Cardiac septum (tissue), 1 donor: ENCODE measurements at places on chromosomes 13 and 19. TPM values are rescaled to one million over a fixed set of nuclear protein-coding genes. Genes with fewer than 3 reads are reported as not detected.

DNA sequence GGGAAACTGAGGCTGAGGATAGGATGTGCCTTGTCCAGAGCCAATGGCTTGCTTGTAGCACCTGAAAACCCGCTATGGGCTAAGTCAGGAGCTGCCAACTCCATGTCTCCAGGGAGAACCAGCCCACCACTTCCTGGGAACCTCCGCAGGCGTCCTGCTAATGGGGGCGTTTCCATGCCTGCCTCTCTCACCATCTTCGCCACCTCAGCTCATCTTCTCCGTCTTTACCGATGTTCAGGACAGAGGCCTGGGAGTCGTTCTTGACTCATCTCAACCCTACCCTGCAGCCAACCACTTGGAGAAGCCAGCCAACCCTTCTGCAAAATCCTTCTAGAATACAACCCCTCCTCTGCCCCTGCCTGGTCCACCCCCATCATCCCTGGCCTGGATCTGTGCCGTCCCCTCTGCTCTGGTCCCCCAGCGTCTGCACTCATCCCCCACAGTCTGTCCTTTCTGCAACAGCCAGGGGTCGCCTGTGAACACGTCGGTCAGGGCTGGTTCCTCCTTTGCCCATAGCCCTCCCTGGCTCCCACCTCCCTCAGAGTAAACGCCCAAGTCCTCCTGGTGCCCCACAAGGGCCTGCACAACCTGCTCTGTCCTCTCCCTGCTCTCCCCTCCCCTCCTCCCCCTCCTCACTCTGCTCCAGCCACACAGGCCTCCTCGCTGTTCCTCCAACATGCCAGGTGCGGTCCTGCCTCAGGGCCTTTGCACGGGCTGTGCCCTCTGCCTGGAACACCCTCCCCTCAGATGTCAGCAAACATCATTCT is 31.0 kb downstream of the PTPRS start:
- no peak for DNase-seq

The ZSCAN1 gene
- total RNA-seq = not detected

The SLC10A2 gene
- total RNA-seq = not detected

- DNase-seq = no peak
These were observed 27.3 kb downstream of the ALOX5AP start for GRCh38 chr13:30762643-30763042.

DNA sequence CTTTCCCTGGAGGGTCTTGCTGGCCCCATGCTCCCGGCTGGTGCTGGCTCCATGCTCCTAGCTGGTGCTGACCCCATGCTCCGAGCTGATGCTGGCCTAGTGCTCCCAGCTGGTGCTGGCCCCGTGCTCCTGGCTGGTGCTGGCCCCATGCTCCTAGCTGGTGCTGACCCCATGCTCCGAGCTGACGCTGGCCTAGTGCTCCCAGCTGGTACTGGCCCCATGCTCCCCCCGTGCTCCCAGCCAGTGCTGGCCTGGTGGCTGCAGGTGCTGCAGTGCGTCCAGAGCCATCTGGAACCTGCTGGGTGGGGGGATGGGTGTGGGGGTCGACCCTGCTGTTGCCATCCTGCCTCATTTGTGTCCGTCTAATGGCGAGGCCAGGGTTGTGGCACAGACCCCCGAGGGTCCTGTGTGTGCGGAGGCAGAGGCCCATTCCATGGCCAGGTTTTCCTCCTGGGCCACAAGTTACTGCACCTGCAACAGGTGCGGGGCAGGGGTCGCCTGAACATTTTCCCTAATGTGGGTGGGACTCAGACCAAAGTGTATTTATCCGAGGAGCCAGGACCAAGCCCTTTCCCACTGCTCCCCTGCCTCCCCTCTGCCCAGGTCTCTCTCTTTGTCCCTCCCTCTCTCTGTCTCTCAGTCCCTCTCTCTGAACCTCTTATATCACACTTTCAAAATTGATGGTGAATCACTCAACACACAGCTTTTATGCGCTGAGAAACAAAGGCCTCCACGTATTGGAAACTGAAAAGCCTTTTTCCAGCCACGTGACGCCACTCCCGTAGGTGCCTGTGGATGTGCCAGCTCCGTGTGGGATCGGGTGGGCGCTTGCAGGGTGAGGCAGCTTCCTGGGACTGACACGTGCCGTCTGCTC is 45.1 kb downstream of the MCF2L start:
- no peak for DNase-seq

DNA sequence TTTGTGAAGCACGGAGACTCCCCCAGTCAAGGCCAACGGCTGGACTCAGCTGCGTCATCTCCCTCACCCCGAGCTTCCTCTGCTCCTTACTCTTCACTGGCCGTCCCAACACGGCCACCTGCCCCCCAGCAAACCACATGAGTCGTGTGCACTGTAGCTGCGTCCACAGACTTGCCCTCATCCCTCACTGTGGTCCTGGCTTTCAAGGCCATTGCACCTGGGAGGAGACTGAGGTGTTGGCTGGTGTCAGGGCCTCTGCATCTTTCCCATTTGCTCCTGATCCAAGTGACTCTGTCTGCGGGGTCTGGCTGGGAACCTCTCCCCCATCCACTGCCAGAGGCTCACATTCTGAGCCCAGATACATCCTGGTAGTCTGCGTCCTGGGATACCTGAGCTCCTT is 11.5 kb downstream of the PLPP2 start:
- DNase-seq = no peak

The KLK12 gene
- total RNA-seq = not detected

DNA sequence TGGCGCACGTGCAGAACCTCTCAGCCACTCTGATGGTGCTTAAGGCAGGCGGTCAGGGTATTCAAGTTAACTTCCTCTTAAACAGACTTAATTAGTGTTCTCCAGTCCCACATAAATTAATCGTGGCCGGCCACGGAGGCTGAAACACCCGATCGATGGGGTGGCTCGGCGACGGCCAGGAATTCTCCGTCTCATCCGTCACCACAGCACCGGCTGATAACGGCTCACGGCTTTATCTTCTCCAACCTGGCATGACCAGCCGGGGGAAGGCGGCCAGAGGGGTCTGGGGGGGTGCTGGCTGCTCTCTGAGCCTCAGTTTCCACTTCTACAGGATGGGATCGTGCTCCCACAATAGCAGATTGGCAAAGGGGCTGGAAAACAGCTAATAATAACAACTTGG is 32.6 kb upstream of the TCF3 start:
- DNase-seq = no peak

The RNASEH2A gene
- total RNA-seq = 4.4 TPM

DNA sequence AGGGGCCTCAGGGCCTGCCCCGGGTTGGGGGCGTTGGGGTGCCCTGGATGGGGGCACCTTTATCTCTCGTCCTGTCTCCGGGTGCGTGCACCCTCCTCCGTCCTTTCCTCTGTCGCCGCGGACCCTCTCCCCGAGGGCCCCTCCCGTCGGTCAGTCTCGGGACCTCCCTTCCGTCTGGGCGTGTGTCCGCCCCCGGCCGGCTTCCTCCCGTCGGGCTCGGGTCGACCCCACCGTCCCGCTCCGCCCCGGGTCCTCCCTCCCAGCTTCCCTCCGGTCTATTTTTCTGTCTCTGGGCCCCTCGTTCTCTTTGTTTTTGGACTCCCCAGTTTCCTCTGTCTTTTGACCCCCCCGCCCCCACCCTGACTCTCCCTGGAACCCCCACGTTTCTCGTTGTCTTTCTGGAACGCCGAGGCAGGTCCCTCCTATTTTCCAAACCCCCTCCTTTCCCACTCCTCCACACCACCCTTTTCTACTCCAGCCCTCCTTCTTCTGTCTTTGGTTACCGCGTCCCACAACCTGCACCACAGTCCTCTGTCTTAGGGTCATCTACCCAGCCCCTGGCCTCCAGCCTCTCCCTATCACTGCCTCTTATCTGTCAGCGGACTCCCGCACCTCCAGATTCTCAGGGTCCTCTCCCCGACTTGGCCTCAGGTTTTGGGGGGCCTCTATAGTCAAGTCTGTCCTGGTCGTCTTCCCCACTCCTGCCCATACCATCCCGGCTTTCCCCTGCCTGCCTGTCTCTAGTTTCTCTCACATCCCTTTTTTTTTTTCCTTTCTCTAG is 757 bp downstream of the EGLN2 start:
- DNase-seq = peak; percentile 87

The OR7D2 gene
- total RNA-seq = not detected

DNA sequence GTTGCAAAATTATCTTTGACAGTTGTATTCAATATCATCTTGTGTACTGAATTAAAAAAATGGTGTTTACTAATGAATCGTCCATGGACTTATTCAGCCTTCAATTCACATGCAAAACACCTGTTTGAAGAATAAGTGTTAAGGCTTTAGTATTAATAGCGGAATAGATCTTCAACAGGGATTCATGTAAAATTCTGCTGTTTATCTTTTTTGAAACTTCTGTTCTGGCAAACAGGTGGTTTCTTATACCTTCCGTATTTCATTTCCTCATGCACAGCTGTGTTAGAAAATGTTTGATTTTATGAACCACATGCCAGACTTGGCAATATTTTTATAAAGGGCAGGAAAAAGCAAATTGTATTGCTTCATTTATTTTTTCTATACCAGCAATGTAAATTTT is 255.7 kb downstream of the DACH1 start:
- no peak for DNase-seq

DNA sequence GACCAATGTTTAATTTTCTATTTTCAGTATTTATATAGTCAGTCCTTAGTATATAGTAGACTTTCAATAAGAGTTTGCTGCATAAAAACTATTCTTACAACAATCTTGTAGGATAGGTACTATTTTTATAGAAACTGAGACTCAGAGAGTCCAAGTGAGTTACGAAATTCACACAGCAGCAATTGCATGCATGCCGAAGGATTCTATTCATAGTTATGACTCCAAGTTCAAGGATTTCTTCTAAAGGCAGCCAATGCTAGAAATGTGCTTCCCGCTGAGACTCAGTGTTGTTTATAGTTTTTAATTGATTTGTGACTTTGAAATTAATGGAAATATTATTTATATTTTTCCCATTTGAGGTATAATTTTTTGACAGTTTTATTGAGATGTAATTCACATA is 62.7 kb upstream of the CSNK1A1L start:
- no peak for DNase-seq

The ADAMTSL5 gene
- total RNA-seq = 69.7 TPM

DNA sequence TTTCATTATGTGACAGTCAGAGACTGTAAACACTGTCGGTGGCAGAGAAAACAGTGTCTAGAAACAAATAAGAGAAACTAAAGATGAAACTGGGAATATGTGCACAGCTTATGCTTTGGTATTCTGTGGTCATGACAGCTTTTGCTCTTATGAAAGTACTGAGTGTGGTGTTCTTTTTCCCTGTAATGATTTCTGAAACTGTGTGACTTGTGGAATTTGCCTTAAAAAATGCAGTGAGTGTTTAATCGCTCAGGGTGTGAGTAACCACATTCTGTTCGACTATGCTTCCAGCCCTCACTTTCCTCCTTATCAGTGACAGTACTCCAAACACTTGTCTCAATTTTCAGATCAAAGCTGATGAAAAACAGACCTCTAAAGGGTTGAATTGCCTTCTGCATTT is 66.9 kb upstream of the DIAPH3 start:
- no peak for DNase-seq

The ZNF69 gene
- 2.7 TPM for total RNA-seq

The ARGLU1 gene
- total RNA-seq = 36.8 TPM

The COLGALT1 gene
- 41.1 TPM for total RNA-seq

The UBE2L5 gene
- not detected for total RNA-seq

- DNase-seq = no peak
These were observed 254.3 kb upstream of the PRR20A start for GRCh38 chr13:56886398-56886797.

The C19orf67 gene
- not detected for total RNA-seq

The GJB2 gene
- total RNA-seq = 0.46 TPM

GRCh38 chr19:13606156-13606555 is 99.9 kb upstream of the CACNA1A start:
- no peak for DNase-seq

The ZNF91 gene
- total RNA-seq = 91.1 TPM

GRCh38 chr13:43908156-43909126 is 28.7 kb downstream of the LACC1 start:
- no peak for DNase-seq

- DNase-seq = no peak
These were observed 2545.3 kb downstream of the PCDH9 start for GRCh38 chr13:64684685-64685431.

DNA sequence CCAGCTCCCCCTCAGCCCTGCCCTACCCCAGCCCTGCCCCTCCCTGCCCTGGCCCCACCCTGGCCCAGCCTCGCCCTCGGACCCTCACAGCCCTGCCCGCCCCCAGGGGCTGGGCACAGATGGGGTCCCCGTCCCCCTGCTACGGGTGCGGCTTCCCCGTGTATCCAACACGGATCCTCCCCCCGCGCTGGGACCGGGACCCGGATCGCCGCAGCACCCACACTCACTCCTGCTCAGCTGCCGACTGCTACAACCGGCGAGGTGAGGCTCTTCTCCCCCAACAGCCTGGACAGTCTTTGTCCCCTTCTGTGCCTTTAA is 5.2 kb downstream of the SHFL start:
- DNase-seq = no peak

The CYP2S1 gene
- total RNA-seq = 0.48 TPM

The CRYL1 gene
- total RNA-seq = 20.6 TPM

The NXNL1 gene
- 0.59 TPM for total RNA-seq

The THSD1 gene
- total RNA-seq = 6.8 TPM

DNA sequence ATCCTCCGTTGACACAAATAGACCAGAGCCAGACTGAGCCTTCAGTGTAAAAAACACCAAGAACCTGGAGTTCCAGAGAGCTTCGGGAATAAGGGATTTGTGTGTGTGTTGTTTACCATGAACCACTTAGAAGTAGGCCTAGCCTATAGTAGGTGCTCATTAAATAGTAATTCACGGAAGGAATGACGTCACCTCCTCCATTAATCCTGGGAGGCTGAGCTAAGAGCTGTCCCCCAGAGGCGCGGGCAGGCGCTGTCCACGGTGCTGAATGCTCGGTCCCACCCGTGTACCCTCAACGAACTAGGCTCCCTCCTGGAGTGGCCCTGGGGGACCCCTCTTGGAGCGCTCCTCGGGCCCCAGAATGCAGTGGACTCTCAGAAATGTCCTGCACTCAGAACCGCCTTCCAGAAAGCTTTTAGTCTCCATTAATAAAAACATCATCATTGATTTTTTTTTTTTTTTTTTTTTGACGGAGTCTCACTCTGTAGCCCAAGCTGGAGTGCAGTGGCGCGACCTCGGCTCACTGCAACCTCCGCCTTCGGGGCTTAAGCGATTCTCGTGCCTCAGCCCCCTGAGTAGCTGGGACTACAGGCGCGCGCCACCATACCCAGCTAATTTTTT is 6.5 kb downstream of the UNC13A start:
- no peak for DNase-seq
